HCT116 (cell line): ENCODE measurements at places on chromosomes 16 and 17.

DNA sequence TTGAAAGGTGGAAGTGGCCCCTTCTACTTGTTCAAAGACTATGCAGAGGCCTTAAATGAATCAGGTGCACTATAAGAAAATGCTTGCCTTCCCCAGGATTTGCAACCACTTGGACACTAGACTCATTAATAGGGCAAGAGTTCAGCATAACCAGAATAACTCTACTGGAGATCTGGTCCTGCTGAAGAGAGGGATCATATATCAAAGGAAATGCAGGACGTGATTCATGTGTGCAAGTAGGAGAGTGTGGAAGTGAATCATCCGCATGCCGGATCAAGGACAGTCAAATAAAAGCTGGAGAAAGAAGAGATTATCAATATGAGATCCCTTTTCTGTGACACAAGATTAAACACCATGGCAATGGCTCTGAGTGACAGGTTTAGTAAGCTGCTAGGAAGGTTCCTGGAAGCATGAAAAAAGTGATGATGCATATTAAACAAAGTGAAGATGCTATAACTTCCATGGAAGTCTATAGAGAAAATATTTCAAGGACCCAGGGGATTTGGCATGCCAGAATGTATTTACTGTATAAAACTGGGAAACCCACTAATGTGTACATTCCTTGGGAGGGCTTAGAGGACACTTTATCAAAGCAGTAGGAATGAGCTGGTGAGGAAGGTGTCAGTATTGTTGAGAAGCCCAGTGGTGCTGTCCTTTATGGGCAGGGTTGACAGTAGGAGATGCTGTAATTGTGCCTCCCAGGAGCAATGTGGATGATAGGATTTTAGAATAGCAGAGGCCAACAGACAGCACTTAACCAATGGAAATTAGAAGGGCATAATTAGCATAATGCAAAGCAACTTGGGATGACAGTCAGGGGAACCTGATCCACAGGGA is 133.1 kb downstream of the ABCA8 start:
- DNase-seq = peak; percentile 97

DNA sequence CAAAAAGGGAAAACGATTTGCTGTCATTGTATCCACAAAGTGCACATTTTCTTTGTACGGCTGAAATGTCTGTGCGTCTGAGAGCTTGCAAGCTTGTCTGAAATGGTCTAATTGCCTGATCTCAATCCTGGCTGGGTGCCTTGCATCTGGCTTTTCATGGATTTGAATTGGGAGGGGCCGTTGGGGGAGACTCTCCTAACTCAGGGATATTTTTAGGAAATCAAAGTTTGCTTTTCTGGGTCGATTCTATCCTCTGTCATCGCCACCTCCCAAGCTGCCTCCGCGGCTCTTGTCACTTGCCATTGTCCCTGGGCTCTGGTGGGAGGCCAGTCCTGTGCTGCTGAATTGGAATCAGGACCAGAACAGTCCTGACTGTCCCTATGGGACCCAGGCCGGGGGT is 33.3 kb upstream of the MGAT5B start:
- DNase-seq = no peak

DNA sequence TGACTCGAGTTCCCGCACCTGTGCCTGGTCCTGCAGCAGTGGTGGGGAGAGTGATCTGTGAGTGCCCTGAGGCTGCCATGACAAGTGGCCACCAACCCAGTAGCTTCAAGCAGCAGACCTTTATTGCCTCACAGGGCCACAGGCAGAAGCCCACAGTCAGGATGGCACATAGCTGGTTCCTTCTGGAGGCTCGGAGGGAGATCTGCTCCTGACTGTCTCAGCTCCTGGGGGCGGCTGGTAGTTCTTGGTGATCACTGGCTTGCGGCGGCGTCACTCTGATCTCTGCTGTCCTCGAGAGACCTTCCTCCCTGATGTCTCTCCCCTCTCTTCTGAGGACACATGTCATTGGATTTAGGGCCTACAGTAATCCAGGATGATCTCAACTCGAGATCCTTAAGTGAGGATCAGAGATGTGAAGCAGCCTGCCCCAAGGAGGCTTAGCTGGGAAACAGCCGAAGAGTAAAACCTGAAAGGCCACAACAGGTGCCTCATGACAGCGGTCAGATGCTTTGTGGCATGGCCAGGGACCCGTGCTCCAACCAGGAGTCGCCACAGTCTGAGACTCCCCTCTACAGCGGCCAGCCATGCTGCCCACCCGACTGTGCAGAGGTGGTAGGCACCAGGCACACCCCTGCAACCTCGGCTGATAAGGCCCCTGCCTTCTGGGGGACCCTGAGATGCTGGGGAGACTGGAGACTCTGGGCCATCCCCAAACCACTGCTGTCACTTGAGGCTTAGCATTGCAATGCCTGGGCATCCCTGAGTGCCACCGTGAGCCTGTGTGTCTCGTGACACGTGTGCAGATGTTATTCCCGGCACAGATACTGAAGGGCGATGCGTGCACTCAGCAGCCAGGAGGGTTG is 30.0 kb upstream of the SLC38A10 start:
- no peak for DNase-seq

DNA sequence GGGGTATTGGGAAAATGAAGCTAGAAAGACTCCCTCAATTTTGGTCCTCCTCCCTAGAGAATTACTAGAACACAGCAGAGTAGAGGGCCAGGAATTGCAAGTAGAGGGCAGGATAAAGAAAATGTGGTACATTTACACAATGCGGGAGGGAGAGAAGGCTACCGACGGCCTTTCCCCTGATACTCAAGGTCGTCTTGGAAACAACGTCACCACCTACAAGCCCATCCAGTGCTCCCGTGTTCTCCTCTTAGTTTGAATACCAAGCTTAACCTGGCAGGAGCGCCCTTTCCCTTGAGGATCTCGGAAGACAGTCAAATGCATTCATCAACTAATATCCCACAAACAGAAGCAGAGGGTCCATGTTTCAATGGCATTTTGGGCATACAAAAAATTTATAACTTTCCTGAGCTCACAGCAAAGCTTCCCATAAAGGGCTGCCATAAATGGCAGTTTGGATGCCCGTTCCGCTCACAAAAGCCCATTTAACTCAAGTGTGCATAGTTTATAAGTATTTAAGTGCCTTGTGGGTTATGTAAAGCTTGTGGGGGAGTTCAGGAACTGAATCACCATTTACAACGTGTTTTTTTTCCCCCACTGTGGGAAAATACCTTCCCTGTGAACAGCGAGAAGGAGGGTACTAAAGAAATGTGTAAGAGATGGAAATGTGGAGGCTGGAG is 414.6 kb downstream of the SLC39A11 start:
- no peak for DNase-seq

DNA sequence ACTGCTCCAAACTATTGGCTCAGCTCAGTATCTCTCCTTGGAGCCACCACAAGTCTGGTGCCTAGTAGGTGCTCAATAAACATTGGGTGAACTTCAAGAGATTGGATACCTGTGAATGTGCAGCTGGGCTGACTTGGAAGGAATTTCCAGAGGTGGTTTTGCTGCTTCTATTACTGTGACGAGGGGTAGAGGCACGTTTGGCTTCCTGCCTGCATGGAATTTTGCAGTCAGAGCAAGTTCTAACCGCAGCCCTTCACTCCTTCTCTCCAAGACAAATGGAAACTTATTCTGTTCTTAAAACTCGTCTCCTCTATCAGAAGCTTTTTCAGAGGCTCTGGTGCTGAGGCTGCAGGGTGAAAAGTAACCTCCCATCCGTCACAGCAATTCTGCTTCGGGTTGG is 342.5 kb downstream of the CPPED1 start:
- DNase-seq = no peak

- DNase-seq = no peak
Observed at GRCh38 chr17:27651411-27652345, 20.7 kb downstream of the LGALS9 start.

DNA sequence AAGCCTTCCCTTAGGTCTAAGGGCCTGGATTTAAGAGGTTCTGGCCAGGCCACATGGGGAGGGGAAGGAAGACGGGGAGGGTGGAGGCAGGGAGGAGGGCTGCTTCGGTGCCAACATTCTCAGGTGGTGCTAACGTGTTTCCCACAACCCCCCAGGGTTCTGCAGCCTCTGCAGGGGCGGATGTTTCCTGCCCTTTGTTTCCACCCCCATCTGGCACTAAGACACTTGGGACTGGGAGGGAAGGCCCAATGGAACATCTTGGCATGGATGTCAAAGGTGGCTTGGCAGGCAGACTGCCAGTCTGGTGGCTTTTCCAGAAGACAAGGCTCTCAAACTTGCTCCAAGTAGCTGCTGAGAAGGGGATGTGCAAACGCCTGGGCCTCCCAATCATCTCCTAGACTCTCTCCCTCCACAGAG is 12.7 kb downstream of the HIC1 start:
- DNase-seq = no peak

GRCh38 chr17:68533887-68534694 is 21.9 kb downstream of the PRKAR1A start:
- DNase-seq = no peak

DNA sequence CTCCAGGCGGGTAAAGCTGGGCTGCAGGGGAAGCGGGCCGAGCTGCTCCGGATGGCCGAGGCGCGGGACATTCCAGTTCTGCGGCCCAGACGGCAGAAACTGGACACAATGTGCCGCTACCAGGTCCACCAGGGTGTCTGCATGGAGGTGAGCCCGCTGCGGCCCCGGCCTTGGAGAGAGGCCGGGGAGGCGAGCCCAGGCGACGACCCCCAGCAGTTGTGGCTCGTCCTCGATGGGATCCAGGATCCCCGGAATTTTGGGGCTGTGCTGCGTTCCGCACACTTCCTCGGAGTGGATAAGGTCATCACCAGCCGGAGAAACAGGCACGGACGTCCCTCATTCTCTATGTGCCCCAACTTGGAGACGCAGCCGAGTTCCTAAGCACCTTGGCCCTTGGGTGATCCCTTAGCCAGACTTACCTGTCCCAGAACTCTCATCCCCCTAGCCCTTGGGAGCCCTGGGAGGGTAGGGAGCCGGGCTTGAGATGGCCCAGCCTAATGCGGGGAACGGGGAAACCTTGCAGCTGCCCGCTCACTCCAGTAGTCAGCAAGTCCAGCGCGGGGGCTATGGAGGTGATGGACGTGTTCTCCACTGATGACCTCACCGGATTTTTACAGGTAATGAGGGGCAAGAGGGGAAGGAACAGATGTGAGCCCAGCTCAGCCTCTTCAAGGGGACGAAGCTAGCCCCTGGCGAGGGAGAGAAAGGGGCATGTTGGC is 806 bp downstream of the MRM1 start:
- DNase-seq = no peak

- DNase-seq = no peak
Observed at GRCh38 chr16:77539421-77540034, 104.7 kb upstream of the ADAMTS18 start.

DNA sequence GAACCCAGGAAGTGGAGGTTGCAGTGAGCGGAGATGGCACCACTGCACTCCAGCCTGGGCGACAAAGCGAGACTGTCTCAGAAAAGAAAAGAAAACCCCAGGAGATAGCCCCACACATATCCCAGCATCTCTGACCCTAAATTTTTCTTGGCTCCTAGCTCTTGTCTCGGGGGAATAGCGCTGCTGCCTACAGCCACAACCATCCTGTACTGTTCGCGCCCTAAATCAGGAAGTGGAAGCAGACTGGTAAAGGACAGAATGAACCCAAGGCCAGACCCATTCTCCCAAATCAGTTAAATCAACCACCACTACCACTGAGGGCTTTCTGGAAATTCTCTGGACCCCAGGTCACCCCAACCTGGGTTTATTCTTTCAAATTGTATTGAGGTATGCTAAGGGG is 1.7 kb downstream of the CTDNEP1 start:
- no peak for DNase-seq

DNA sequence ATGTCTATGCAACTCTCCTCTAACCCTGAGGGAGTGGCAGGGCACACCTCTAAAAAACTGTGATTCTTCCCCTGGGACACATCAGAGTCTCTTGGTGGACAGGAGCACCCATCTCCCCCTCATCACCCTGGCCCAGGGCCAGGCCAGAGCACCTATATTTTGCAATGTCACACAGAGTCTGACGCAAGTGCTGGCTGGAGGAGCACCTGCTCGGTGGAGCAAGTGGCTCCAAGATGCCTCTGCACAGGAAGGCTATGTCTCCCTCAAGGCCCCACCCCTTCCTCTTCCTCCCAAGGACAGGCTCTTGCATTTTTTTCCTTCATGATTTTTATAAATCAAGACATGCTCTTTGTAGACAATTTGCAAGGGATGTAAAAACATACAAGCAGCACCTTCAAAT is 13.3 kb downstream of the SNN start:
- DNase-seq = no peak

GRCh38 chr16:50024684-50025536 is at the start of gene CNEP1R1:
Gene CNEP1R1 (plus strand): TSS chr16:50025225. CDS start chr16:50025316, 91 bp downstream.
- DNase-seq = peak; percentile 96

GRCh38 chr16:71311553-71312158 is 22.5 kb upstream of the CMTR2 start:
- DNase-seq = no peak

DNA sequence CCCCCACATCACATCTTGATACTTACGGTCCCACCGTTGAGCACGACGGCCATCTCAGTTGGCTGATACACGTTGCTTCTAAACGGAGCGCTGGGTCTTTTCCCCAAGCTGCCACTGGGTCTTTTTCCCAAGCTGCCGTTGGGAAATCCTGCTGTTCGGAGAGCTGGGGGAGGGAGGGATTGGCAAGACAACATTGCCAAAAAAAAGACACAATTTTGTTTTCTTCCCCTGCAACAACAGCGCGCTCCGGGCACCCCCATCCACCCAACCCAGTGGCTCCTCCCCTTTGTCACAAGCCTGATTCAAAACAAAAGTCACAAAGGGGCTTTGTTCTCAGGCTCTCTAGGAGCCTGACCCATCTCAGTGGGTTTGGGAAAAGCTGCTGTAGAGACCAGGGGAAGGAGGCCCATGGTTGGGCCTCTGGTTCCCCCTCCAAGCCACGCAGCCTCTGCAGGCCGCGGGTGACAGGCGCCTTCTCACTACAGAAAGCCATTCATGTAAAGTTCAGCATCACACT is 22.8 kb downstream of the GPRC5B start:
- DNase-seq = no peak

DNA sequence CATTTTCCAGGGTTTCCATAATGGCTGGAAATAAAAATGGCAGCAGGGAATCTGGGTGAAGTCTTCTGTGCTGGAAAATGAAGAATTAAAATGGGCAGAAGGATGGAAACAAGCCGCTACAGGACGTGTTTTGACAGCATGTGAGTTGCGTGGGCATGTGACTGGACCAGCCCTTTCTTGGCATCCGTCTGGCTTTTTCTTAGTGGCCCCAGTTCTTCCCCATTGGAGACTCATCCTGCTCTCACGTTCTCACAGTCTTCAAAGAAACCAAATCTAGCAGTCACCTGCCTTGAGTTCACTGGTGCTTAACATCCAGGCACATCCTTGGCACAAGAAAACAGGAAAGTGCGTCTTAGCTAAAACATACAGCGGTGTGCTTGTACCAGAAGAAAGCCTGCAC is 180.2 kb upstream of the CACNG5 start:
- no peak for DNase-seq
